ENCODE measurements at places on chromosomes 13 and 19. TPM values are rescaled to one million over a fixed set of nuclear protein-coding genes. Genes with fewer than 3 reads are reported as not detected.

GRCh38 chr13:24694907-24695306 is 14.7 kb downstream of the ATP12A start:
- H3K4me3 ChIP-seq = no peak overlapping the region
- no peak for DNase-seq
- no peaks in the 10 kb centered on the region for H3K27me3 ChIP-seq
- H3K36me3 ChIP-seq = no peaks in the 10 kb centered on the region
- H3K27ac ChIP-seq = no peak overlapping the region
- no peaks in the 10 kb centered on the region for H3K4me1 ChIP-seq

GRCh38 chr13:113729187-113730019 is 29.6 kb upstream of the TMEM255B start:
- peaks cover 4% of the 10 kb centered on the region for H3K4me1 ChIP-seq
- peak; percentile 58 for DNase-seq
- no peak overlapping the region for H3K4me3 ChIP-seq

GRCh38 chr13:113153810-113154748 is 4.4 kb upstream of the PROZ start:
- no peaks in the 10 kb centered on the region for H3K36me3 ChIP-seq
- H3K27me3 ChIP-seq = no peaks in the 10 kb centered on the region
- DNase-seq = peak; percentile 87

DNA sequence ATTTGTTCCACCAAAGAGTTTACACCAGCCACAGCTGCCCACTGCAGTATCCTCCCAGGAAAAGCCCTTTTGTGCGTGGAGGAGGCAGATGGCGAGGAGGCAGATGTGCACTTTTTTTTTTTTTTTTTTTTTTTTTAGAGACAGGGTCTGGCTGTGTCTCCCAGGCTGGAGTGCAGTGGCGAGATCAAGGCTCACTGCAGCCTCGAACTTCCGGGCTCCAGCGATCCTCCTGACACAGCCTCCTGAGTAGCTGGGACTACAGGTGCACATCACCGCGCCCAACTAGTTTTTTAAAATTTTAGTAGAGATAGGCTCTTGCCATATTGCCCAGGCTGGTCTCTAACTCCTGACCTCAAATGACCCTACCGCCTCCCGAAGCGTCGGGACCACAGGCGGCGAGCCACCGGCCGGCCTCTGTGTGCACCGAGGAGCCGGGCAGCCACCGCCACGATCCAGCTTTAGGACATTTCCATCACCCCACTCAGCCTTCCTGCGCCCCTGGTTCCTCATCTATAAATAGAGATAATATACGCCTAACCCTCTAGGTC is 563 bp upstream of the PDCD5 start:
- H3K4me1 ChIP-seq = no peaks in the 10 kb centered on the region
- no peak for DNase-seq
- H3K27me3 ChIP-seq = no peaks in the 10 kb centered on the region
- peak overlapping the region; percentile 96 for H3K4me3 ChIP-seq
- peak overlapping the region; percentile 85 for H3K27ac ChIP-seq

- H3K4me1 ChIP-seq = peaks cover 12% of the 10 kb centered on the region
- DNase-seq = no peak
- no peak overlapping the region for H3K27ac ChIP-seq
- H3K36me3 ChIP-seq = no peaks in the 10 kb centered on the region
- H3K27me3 ChIP-seq = no peaks in the 10 kb centered on the region
- no peak overlapping the region for H3K4me3 ChIP-seq
Measured at GRCh38 chr13:40973409-40973808, 45.7 kb downstream of the ELF1 start.

GRCh38 chr19:35086455-35086854 is 29.2 kb upstream of the FXYD3 start:
- H3K4me1 ChIP-seq = peaks cover 5% of the 10 kb centered on the region
- no peak overlapping the region for H3K27ac ChIP-seq
- no peak for DNase-seq
- no peaks in the 10 kb centered on the region for H3K36me3 ChIP-seq
- no peaks in the 10 kb centered on the region for H3K27me3 ChIP-seq
- H3K4me3 ChIP-seq = no peak overlapping the region

PDCD2L gene
- 33.8 TPM for total RNA-seq

GRCh38 chr19:56661248-56661647 is 10.3 kb downstream of the ZNF835 start:
- no peak for DNase-seq
- H3K36me3 ChIP-seq = no peaks in the 10 kb centered on the region
- H3K4me1 ChIP-seq = no peaks in the 10 kb centered on the region
- no peaks in the 10 kb centered on the region for H3K27me3 ChIP-seq
- H3K27ac ChIP-seq = no peak overlapping the region

GRCh38 chr13:42653679-42654078 is 79.7 kb downstream of the TNFSF11 start:
- H3K27ac ChIP-seq = no peak overlapping the region
- DNase-seq = no peak
- H3K4me1 ChIP-seq = no peaks in the 10 kb centered on the region
- H3K4me3 ChIP-seq = no peak overlapping the region
- H3K27me3 ChIP-seq = no peaks in the 10 kb centered on the region
- H3K36me3 ChIP-seq = no peaks in the 10 kb centered on the region

DNA sequence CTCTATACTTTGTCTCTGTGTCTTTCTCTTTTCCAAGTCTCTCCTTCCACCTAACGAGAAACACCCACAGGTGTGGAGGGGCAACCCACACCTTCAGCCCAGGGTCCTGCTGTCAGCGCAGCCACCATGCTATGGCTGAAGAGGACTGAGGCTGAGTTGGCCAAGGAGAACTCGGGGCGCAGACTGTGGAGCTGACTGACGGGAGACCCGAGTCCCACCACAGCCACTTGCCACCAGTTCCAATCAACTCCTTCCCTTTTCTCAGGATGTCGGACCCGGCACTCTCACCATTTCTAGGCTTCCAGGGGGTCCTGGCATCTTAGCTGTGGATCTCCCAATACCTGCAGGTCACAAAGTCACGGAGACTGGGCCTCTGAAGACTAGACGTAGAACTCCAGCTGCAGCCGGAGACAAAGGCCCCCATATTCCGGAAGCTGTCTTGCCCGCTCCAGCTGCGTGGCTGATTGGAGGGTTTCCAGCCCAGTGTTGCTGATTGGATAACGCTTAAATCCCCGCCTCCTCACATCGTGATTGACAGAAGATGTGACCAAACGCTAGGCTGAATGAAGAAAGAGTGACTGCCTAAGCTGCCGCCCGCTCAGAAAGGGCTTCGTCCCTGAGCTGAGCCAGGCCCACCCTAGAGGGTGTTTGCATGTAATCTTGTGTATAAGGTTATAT is 63.6 kb downstream of the ZNF429 start:
- H3K4me3 ChIP-seq = peak overlapping the region; percentile 55
- H3K27me3 ChIP-seq = no peaks in the 10 kb centered on the region
- DNase-seq = peak; percentile 97
- H3K4me1 ChIP-seq = no peaks in the 10 kb centered on the region
- H3K36me3 ChIP-seq = no peaks in the 10 kb centered on the region
- peak overlapping the region; percentile 69 for H3K27ac ChIP-seq

PDE4C gene
- total RNA-seq = 19.5 TPM

ZNF724 gene
- 9.0 TPM for total RNA-seq

DNA sequence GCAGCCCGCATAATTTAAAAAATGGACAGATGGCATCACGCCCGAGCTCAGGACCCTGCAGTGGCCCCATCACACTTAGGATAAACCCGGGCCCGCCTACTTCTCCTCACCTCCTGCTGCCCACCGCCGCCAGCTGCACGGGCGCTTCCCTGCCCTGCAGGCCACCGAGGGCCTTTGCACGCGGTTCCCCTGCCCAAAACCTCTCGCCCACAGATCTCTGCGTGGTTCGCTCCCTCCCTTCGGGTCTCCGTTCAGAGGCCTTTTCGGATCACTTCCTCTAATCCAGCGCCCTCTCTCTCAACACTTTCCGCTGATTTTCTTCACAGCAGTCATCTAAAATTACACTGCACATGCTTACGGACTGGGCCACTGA is 1.8 kb downstream of the SHISA7 start:
- no peak for DNase-seq
- no peak overlapping the region for H3K4me3 ChIP-seq
- no peaks in the 10 kb centered on the region for H3K36me3 ChIP-seq
- H3K4me1 ChIP-seq = no peaks in the 10 kb centered on the region

DNA sequence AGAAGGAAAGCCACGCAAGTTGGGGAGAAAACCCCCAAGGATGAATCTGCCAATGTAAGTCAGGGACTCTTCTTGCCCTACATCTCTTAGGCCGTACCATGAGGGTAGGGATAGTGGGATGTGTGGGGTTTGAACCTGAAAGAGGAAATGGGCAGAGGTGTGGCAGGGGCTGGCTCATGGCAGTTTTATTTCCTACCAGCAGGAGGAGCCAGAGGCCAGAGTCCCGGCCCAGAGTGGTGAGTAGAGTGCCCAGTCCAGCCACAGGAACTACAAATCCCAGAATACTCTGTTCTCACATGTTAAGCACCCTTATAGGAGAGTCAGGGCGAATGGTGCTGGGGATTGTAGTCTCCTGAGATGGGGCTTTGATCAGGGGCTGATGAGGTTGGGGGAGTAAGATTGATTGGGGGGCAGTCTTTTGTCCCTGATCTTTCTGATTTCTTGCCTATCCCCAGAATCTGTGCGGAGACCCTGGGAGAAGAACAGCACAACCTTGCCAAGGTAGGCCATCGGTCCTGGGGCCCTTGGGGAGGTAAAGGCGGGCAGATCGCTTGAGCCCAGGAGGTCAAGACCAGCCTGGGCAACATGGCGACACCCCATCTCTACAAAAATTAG is 16.5 kb downstream of the VASP start:
- H3K4me3 ChIP-seq = no peak overlapping the region
- DNase-seq = peak; percentile 90
- no peaks in the 10 kb centered on the region for H3K4me1 ChIP-seq
- no peaks in the 10 kb centered on the region for H3K36me3 ChIP-seq
- H3K27ac ChIP-seq = no peak overlapping the region
- H3K27me3 ChIP-seq = no peaks in the 10 kb centered on the region

- peak; percentile 82 for DNase-seq
- H3K4me1 ChIP-seq = no peaks in the 10 kb centered on the region
- no peaks in the 10 kb centered on the region for H3K36me3 ChIP-seq
- no peaks in the 10 kb centered on the region for H3K27me3 ChIP-seq
- no peak overlapping the region for H3K27ac ChIP-seq
- peak overlapping the region; percentile 36 for H3K4me3 ChIP-seq
Measured at GRCh38 chr19:19120308-19121231, 17.7 kb downstream of the TMEM161A start.

- DNase-seq = no peak
- H3K4me1 ChIP-seq = no peaks in the 10 kb centered on the region
- no peaks in the 10 kb centered on the region for H3K27me3 ChIP-seq
Measured at GRCh38 chr19:35822579-35822978, 9.9 kb upstream of the PRODH2 start.

- H3K36me3 ChIP-seq = no peaks in the 10 kb centered on the region
- no peak overlapping the region for H3K27ac ChIP-seq
- peak; percentile 65 for DNase-seq
- H3K4me3 ChIP-seq = no peak overlapping the region
Measured at GRCh38 chr19:54164369-54165068, 5.0 kb upstream of the LENG1 start.

MTUS2 gene
- total RNA-seq = 9.2 TPM

DNA sequence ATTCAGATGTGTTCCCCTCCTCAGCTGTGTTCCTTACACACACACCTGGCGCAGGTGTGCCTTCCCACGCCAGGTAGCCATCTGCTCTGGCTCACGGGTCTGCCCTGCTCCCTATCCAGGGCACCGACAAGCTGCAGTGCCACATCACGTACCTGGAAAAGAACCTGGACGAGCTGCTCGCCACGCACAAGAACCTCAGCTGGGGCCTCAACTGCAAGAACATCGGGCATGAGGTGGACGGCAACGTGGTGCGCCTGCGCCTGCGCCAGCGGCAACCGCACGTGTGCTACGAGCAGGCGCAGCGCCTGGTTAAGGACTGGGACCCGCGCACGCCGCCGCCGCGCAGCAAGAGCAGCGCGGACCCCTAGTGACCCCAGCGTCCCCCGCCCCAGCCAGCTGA is 26.5 kb upstream of the CASP14 start:
- no peaks in the 10 kb centered on the region for H3K4me1 ChIP-seq
- no peaks in the 10 kb centered on the region for H3K36me3 ChIP-seq
- H3K4me3 ChIP-seq = no peak overlapping the region
- no peak for DNase-seq

DNA sequence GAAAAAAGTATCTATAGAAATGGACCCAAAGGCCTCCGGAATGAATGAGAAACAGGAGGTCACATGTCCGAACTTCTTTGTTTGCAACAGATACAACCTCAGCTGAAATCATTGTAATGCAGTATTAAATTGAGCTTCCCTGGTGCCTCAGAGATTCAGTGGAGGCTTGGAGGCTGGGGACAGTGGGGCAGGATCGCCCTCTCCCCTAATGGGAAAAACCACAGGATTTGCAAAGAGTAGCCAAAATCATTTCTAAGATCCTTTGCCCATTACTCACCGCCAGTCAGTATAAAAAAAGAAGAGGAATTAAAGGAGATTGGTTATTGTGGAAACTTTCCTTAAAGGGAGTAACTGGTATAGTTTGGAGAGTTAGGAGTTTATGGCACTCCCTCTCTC is 30.4 kb upstream of the IRS2 start:
- H3K27me3 ChIP-seq = no peaks in the 10 kb centered on the region
- no peaks in the 10 kb centered on the region for H3K36me3 ChIP-seq
- no peaks in the 10 kb centered on the region for H3K4me1 ChIP-seq

GRCh38 chr19:6034512-6034911 is 56.6 kb upstream of the RANBP3 start:
- peak overlapping the region; percentile 19 for H3K27ac ChIP-seq
- H3K4me3 ChIP-seq = no peak overlapping the region
- H3K27me3 ChIP-seq = no peaks in the 10 kb centered on the region
- no peaks in the 10 kb centered on the region for H3K36me3 ChIP-seq
- H3K4me1 ChIP-seq = peaks cover 14% of the 10 kb centered on the region

DNA sequence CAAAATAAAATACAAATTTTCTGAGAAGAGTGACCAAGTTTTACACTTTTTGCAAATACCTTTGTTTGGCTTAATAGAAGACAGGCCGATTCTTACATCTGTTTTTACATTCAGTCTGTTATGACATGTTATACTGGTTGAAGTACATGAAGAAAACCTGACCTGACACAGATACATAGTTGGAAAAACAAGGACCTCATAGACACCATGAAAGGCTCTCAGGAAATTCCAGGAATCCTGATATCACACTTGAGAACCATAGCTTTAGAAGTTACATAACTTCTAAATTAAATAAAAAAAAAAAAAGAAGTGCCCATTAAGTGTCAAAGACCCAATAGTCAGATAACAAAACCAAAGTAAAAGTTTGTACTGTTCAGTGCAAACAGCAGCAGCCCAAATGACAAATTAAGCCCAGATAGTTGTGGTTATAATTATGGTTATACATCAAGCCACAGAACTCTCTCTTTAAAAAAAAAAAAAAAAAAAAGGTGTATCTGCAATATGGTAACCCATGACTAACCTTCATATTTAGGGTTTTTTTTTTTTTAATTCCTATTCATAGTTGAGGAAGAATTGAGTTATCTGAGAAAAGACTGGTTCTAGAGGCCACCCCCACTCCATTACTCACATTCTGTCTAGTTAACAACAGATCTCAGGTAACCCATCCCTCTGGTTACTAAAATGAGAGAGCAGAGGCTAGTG is 19.8 kb downstream of the RBM26 start:
- no peak overlapping the region for H3K4me3 ChIP-seq
- no peaks in the 10 kb centered on the region for H3K27me3 ChIP-seq
- no peak for DNase-seq
- H3K4me1 ChIP-seq = no peaks in the 10 kb centered on the region
- no peaks in the 10 kb centered on the region for H3K36me3 ChIP-seq

GRCh38 chr19:2747349-2747748 is 7.5 kb upstream of the SLC39A3 start:
- no peaks in the 10 kb centered on the region for H3K4me1 ChIP-seq
- H3K4me3 ChIP-seq = no peak overlapping the region
- H3K27ac ChIP-seq = no peak overlapping the region
- H3K36me3 ChIP-seq = no peaks in the 10 kb centered on the region

- H3K4me3 ChIP-seq = peak overlapping the region; percentile 31
- DNase-seq = peak; percentile 86
- H3K27me3 ChIP-seq = no peaks in the 10 kb centered on the region
- H3K4me1 ChIP-seq = no peaks in the 10 kb centered on the region
- H3K27ac ChIP-seq = no peak overlapping the region
Measured at GRCh38 chr19:53942001-53942786, 20.5 kb upstream of the CACNG8 start.

Data from testis (tissue), 5 donors.